ENCODE measurements at places on chromosomes 7 and 10.

DNA sequence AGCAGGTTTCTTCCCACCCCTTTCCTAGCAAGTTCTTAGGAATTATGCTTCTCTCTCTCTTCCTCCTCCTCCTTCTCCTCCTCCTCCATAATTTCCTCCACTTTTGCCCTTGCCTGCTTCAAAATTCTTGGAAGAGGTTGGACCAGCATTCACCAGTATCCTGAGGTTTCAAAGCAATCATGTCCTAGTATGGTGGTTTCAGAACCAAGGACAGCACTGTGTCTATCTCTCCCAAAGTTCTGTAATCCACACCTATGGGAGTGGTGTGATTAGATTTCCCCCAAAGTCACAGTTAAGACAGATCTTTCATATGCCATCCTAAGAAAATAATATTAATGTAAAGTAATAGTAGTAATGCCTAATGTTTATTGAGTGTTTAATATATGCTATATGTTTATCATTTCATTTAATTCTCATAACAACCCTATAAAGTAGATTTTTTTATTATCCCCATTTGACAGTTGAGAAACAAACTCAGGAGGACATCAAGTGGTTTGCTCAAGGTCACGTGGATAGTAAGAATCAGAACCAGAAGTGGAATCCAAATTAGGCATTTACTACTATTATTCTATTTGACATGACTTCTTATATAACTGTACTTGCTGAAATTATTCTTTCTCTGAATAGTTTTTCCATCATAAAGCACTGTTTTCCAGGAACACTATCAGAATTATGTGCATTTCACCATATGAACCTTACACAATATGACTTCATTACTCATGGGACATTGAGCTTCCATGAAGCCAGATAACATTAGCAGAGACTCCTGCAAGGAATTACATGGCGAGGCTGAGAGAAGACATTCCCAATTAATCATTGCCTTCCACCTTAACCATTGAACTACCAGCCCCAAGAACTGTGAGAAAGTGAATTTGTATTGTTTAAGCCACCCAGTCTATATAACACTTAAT, 91.4 kb downstream of the IPMK start:
- DNase-seq = no peak

- DNase-seq = no peak
Measured at GRCh38 chr7:136566491-136566890, 302.0 kb upstream of the CHRM2 start.

GRCh38 chr7:81685270-81685868, 84.5 kb downstream of the HGF start:
- DNase-seq = no peak

- no peak for DNase-seq
Measured at GRCh38 chr7:92226981-92227380, 18.7 kb downstream of the KRIT1 start.

- DNase-seq = no peak
Measured at GRCh38 chr10:110241841-110242240, 34.4 kb downstream of the MXI1 start.

DNA sequence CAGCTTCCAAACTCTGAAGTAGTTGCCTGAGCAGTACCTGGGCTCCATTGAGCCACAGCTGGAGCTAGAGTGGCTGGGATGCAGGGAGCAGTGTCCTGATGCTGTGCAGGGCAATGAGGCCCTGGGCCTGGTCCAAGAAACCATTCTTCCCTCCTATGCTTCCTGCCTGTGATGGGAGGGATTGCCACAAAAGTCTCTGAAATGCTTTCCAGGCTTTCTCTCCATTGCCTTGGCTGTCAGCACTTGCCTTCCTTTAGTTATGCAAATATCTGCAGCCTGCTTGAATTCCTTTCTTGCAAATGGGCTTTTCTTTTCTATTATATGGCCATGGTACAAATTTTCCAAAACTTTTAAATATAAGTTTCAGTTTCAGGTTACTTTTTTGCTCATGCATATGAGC, 972.2 kb upstream of the MBL2 start:
- no peak for DNase-seq

DNA sequence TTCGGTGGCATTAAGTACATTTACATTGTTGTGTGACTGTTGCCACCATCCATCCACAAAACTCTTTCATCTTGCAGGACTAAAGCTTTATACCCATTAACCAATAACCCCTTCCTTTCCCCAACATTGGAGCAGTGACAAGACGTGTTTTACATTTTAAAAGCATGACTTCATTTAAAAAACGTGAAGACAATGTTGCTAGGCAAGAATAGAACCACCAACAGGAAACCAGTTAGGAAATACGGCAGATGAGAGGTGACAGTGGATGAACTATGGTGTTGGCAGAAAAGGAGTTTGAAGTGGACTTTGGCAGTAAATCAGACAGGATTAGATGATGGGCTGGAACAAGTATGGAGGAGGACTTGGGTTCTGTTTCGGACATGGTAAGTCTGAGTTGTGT, 17.0 kb downstream of the TMEM236 start:
- no peak for DNase-seq

- DNase-seq = no peak
Measured at GRCh38 chr10:84589526-84590205, 261.3 kb downstream of the CCSER2 start.

GRCh38 chr10:11414314-11415038, 197.0 kb downstream of the USP6NL start:
- DNase-seq = no peak

GRCh38 chr7:16271990-16272665, 149.2 kb downstream of the CRPPA start:
- no peak for DNase-seq

DNA sequence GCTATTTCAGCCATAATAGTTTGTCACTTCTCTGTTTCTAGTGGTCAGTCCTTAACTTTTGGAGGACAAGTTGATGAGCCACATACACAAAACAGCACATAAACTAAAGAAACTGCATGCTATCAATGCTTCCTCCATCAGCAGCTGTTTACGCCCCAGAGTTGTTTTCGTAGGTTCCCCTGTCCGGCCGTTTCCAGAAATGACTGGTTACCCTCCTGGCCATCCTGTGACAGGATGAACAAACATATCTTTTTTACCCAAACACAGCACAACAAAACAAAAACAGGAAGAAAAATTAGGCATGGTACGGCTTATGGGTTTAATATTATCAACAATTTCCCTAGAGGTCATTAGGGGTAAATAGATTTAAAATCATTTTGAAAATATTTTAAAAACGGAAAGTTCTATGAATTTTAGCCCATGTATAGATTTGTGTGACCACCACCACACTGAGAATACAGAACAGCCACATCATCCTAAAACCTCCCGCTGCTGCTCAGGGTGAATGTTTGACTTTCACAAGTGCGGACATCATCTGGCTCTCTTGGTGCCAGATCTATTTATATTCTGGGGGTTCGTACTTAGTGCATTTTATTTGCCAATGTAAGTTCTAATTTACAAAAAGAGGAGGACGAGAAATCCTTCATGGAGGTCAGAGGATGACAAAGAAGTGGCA, 74.8 kb downstream of the HIPK2 start:
- no peak for DNase-seq

DNA sequence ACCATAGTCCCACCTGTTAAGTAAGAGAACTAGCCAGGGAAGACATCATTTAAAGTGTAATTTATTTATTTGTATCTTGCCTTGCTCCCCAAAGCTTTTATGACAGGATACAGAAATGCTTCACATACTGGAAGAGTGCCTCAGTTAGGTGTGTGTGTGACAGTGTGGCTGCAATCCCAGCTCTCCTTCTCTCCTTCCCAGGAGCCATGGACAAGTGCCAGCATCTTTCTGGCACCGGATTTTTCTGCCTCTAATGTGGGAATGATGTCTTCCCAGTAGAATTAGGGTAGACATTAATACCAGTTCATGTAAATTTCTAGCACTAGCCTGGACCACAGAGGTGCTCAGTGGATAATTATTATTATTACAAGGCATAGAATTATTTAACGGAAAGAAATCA, 30.3 kb upstream of the ATXN7L1 start:
- no peak for DNase-seq

GRCh38 chr7:142581341-142581740, 167.9 kb upstream of the PRSS1 start:
- no peak for DNase-seq

DNA sequence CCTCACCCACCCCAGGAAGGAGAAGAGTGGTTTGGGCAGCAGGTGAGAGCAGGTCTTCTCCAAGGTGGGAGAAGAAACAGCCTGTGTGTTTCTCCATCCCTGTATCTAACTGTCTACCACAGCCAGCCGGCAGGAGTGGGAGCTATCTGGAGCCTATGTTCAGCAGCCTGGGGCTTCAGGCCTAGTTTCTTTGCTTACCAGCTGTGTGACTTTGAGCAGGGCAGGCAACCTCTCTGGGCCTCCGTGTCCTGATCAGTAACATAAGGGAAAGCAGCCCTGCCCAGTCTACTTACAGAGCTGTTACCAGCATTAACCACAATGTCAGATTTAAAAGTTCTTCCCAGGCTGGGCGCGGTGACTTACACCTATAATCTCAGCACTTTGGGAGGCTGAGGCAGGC, 450.7 kb upstream of the ZMIZ1 start:
- DNase-seq = no peak

- peak; percentile 43 for DNase-seq
Measured at GRCh38 chr7:117127585-117128168, 174.4 kb downstream of the ST7 start.

DNA sequence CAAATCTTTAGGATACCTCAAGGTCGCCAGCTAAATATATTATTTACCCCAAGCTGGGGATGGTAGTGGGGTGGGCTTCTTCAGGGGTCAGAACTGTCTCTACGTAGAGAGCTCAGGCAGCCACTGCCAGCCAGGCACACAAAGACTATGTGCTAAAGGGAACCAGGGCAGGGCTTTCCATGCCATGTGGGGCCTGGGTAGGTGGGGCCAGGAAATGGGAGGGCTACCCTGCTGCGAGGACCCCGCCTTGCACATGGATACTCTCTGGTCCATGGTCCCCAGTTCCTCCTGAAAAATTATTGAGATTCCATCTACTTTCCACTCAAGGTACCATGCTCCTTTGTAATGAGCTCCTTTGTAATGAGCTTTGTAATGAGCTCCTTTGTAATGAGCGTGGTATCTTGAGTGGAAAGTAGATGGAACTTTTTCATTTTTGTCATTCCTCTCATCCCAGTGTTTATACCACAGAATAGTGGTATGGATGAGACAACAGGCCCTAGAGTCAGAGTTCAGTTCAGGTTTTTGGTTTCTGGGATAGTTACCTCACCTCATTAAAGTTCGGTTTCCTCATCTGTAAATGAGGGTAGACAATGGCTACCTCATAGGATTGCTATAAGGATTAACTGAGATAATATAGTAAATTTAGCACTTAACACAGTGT, 5.8 kb downstream of the SYNPO2L start:
- DNase-seq = no peak

- DNase-seq = peak; percentile 88
Measured at GRCh38 chr7:45421806-45422205, 152.4 kb upstream of the ADCY1 start.

DNA sequence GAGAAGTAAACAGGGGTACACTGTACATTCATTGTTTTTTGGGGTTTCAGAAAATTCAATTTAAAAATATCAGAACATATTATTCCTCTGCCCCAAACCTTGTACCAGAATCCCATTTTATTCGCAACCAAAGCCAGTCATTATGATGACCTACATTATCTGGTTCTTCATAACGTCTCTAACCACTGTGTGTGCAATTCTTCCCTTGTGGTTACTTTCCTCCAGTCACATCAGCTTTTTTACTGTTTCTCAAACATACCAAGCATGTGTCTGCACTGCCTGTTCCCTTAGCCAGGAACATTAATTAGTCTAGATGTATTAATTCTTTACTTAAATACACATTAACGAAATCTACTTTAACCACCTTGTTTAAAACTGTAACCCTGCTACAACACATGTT, 64.8 kb downstream of the THSD7A start:
- no peak for DNase-seq

DNA sequence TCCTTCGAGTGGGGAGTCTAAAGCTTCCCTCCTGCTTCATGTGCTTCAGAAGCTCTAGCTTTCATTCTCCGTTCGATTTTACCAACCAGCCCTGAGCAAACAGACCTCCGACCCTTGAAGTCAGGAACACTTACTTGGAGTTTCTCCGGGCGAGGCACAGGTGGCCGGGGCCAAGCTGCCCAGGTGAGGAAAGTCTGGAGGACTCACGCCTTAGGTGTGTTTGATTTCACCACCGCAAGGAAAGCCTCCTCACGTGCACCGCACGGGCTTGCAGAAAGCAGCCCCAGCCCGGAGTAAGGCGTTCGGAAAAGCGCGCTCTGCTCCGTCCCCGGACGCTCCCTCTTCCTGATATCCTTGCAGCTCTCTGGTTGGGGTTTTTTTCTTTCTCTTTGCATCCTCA, 30.1 kb upstream of the CNPY1 start:
- no peak for DNase-seq

DNA sequence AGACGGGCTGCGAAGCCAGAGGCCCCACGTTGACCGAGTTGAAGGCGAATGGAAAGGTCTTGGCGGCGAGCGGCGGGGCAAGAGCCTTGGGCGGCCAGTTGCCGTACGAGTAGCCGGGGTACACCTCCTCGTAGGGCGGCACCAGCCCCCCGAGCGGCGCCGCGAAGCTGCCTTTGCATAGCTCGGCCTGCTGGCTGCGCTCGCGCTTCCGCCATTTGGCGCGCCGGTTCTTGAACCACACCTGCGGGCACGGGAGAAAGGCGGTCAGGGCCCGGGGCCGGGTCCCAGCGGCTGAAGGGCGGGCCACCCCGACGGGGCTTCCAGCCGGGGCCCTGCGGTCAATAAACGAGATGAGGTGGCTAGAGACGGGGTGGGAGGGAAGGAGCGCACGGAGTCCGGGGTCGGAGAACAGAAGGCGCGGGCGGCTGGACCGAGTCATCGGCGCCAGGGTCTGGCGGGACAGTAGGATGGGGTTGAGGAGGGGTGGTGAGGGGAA, 4.8 kb downstream of the ELOVL3 start:
- no peak for DNase-seq

GRCh38 chr7:26910221-26910620, 45.8 kb upstream of the SKAP2 start:
- DNase-seq = no peak

- DNase-seq = no peak
Measured at GRCh38 chr7:76364198-76364584, 5.4 kb upstream of the YWHAG start.

DNA sequence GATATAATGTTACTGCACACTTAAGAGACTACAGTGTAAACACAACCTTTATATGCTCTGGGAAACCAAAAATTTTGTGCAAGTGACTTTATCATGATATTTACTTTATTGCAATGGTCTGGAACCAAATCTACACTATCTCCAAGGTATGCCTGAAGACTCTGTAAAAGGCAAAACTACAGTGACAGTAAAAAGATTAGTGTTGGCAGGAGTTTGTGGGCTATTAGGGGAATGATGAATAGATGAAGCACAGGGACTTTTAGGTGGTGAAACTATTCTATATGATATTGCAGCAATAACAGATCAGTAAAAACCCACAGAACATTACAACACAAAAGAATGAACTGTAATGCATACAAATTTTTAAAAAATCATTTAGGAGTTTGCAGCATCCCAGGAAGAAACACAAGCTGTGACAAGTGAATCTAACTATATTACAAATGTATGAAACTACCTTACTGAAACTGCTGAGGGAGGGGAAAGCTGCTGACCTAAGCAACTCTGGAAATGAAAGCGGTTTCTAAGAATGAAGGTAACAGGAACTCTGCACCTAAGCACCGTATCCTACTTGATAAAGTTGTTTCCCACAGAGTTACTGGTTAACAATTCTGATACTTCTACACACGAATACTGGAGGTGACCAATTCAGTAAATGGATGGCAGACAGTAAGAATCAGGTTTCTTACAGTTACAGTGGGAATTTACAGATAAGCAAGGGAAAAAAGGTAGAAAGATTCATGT, 82.6 kb downstream of the ATE1 start:
- no peak for DNase-seq

Measured in fibroblast of the conjunctiva (primary cell).